HAP-1 (cell line): ENCODE measurements at places on chromosomes 3 and 15.
A peak's percentile ranks its signal among the peaks of the same experiment; 100 is the strongest.

DNA sequence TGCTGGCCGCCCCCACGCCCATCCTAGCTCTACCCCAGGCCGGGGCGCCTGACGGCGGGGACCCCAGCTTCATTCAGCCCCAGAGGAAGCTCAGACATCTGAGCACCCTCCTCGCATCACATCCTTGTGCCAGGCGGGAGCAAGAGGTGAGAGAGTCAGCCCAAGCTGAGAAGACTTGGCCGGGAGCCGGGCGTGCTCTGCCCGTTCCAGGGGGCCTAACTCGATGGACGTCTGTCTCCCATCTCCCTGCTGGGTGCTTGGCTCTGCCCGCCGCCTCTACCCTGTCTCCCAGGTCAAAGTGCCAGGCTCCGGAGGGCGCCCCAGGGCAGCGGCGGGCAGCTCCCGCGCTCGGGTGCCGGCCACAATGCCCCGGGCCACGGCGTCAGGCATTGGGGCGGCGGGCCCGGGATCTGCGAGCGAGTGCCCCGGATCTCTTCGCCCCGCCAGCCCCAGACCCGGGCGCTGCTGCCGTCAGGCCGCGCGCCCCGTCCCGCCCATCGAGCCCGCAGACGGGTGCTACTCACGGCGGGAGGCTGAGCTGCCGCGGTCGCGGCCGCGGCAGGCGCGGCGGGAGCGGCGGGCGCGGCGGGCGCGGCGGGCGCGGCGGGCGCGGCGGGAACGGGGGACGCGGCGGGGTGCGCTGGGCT is 388 bp downstream of the DAPK2 start:
- no peak for DNase-seq

DNA sequence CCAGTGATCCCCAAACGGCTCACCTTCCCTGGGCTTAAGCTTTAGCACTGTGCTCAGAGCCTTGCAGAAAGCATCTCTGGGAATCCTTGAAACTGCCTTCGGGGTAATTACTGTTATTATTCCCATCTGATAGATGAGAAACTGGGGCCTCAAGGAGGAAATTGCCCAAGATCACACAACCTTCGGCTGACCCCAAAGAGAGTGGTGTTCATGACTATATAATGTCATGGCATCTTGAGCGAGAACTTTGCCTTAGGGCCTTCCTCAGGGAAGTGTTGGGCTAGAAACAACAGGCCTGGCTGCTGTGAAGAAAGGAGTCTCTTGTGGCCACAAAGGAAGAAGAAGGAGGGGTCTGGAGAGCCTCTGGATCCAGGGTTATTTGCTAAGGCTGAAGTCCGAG is 388.7 kb upstream of the CFAP20DC start:
- DNase-seq = no peak

- no peak for DNase-seq
Measured at GRCh38 chr3:97841304-97841703, 19.5 kb downstream of the CRYBG3 start.

DNA sequence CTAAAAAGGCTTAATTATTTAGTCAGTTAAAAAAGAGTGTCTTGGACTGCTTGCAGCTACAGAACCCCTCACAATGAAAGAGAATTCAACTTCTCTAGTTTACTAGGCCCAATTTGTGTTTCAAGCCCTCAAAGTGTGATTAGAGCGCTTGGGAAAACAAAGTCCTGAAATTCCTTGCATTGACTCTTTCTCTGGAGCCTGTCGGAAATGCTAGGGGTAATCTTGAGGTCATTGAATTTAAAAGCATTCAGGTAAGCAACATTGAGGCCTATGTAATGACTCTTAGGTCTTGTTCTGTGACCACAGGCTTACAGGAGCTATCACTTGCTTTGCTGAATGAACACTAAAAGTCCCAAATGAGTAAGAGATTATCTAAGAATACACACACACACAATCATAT is 186.0 kb downstream of the NLGN1 start:
- DNase-seq = no peak

- DNase-seq = no peak
Measured at GRCh38 chr3:23550402-23550801, 255.4 kb upstream of the UBE2E1 start.

GRCh38 chr3:196179380-196180308 is 31.6 kb downstream of the ZDHHC19 start:
- DNase-seq = peak; percentile 99

GRCh38 chr3:58683466-58683865 is 16.9 kb upstream of the FAM3D start:
- no peak for DNase-seq

DNA sequence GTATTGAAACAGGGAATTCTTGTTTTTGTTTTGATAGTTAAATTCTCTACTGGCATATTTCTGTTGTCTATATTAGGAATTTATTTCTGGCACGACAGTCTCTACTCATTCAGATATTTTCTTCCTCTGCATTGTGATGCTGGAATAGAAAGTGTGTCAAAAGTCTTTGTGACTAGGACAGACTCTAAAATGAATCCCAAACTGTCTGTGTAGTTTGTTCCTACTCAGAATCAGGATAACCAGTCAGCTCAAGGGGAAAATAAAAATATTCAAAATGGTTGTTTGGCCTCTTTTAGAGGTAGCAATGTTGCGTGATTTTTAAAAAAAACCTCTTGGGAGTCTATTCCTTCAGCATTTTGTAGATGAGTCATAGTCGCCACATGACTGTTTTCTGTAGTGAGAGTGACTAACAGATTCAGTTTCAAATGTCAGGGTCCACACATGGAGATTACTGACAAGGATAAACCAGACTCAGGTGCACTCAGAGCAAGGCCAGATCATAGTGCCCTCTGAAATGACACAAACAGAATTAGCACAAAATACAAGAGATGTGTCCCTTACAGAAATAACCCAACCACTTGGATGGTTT is 13.1 kb downstream of the SLC7A14 start:
- no peak for DNase-seq
